Activated naive CD8-positive, alpha-beta T cell treated with anti-CD3 and anti-CD28 coated beads, Interleukin-2, amount 10 ng/mL, durations not matched to agents 7 days and 5 days (primary cell): ENCODE measurements at places on chromosomes 1 and 21.

DNA sequence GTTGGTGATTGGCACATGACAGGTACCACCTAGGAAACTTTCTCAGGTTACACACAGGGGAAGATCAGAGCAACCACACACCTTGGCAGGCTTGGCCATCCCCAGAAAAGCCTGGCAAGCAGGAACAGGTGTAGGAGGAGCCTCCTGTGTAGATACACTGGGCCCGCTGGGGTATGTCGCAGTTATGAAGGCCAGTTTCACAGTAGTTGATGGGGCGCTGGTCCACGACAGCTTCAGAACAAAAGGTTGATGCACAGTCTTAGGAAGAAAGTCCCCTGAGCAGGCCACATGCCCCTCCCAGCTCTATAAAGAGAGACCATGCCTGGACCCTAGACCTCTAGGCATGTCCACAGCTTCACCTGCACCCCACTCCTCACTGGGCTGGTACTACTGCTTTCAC is 51.6 kb downstream of the NID1 start:
- no peak for DNase-seq

GRCh38 chr1:173048621-173049321 is 2.0 kb downstream of the TNFSF18 start:
- DNase-seq = no peak

- DNase-seq = no peak
These were observed 8.8 kb upstream of the HES5 start for GRCh38 chr1:2538872-2539271.

- DNase-seq = no peak
These were observed 113.4 kb upstream of the SPAG17 start for GRCh38 chr1:118298397-118298796.

DNA sequence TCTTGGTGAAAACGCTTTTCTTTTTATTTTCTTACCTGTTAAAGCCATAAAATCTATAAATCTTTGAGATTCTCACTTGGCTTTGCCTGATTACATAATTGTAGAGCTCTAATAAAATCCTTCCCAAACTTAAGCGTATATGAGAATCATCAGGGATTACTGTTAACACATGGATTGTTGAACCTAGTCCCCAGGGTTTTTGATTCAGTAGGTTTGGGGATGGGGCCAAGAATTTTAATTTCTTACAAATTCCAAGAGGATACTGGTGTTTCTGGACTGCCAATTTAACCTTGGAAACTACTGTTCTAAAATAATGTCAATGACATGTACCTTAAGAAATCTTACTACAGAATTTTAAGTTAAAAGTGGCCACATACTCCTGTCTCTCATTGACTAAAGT is 694.2 kb downstream of the BRINP3 start:
- no peak for DNase-seq
